Spinal cord (tissue), 10 donors: ENCODE measurements at places on chromosomes 13 and 19. TPM values are rescaled to one million over a fixed set of nuclear protein-coding genes. Genes with fewer than 3 reads are reported as not detected.

Gene EHD2
- 17.1 TPM for total RNA-seq

Gene PRODH2
- not detected for total RNA-seq

Gene APOC4
- total RNA-seq, result 0.22 TPM

Gene TINCR
- 1.1 TPM for total RNA-seq

Gene CGB1
- not detected for total RNA-seq

Gene NRTN
- 0.20 TPM for total RNA-seq

DNA sequence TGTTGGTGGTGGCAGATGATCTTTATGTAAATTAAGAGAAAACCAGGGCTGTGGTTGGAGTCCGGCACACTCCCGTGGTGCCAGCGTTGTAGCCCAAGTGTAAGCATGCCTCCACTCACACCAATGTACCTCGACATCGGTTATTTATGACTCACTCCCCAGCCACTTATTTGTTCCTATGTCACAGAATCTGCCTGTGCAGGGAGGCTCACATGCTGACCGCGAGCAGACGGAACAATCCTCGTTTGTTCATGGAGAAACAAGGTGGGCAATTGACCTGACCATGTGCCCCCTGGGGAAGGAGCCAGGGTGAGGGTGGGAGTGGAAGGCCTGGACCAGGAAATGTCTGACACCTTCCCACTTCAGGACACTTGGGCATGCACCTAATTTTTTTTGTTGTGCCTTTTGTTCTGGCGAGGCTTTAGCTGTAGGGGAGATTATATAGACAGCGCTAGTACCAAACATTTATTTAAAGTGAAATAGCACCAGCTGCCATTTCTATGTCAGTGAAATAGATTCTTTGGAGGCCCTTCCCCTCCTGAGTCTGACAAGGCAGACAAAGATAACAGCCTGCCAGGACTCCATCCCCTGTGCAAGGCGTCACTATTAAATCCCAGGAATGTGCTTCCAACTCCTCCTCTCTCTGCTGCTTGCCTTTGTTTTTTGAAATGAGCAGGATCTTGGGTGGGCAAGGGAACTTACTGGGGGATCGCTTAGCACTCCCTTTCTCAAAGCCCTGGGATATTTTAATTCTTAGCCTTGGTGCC lies 394.2 kb downstream of the FGF9 start:
- peak; percentile 28 for DNase-seq
- H3K4me1 ChIP-seq, result peaks cover 7% of the 10 kb centered on the region
- H3K36me3 ChIP-seq, result no peaks in the 10 kb centered on the region
- H3K4me3 ChIP-seq, result no peak overlapping the region
- H3K27ac ChIP-seq, result no peak overlapping the region

- H3K4me3 ChIP-seq, result no peak overlapping the region
- no peaks in the 10 kb centered on the region for H3K36me3 ChIP-seq
- DNase-seq, result no peak
- H3K27ac ChIP-seq, result no peak overlapping the region
- no peaks in the 10 kb centered on the region for H3K27me3 ChIP-seq
Observed at GRCh38 chr13:42832341-42833096, 51.1 kb downstream of the FAM216B start.

DNA sequence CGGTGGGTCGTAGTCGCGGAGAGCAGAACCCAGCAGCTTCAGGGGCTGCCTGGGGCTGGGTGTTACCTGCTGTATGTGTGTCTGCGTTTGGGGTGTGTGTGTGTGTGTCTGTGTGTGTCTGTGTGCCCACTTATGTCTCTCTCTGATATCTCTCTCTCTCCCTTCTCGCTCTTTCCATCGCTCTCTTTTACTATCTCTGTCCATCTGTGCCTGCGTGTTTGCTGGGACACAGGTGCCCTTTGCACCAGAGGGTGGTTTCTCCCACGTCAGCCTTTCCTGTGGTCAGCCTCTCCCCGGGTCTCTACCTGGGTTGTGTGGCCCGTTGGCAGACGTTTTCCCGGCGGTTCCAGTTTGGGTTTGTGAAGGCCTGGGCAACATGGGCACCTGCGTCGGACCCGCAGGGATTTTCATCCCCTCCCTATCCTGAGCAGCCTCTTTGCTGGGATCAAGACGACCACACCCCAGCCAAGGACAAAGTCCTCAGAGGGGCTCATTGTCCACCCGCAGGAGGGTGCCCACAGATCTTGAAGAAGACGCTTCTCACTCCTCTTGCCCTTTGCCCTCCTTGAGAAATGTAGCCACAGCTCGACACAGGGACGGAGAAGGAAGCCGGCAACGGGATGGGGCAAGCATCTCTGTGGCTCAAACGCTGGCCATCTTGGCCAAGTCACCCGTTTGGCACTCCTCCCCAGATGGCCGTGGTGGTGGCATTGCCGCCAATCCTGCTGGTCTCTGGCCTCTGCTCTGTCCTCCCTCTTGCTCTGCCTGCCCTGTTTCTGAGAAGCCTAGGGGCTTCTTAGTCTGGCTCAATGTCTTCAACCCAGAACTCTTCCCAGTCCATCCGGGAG lies 43.3 kb downstream of the ZNF146 start:
- H3K27me3 ChIP-seq, result no peaks in the 10 kb centered on the region
- H3K27ac ChIP-seq, result no peak overlapping the region
- H3K36me3 ChIP-seq, result peaks cover 13% of the 10 kb centered on the region
- H3K4me3 ChIP-seq, result peak overlapping the region; percentile 37

DNA sequence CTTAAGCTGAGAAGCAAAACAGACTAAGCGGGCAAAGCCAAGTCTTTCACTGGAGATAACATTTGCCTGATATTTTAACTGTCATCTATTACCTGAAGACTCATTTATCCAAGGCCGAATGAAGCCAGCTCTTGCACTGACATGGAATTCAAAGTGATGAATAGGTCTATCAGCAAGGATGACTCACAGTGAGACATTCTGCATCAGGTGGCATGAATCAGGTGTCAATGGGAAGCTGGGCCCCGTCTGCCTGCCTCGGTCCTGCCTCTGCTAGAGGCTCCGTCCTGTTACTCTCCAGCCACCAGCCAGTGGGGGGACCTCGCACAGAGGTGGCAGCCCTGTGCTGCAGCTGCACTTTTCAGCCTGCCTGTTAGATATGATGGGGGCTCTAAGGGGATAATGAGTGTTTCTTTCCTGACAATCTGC lies 23.5 kb downstream of the STARD13 start:
- DNase-seq, result no peak
- H3K4me3 ChIP-seq, result no peak overlapping the region
- H3K27ac ChIP-seq, result peak overlapping the region; percentile 86
- H3K36me3 ChIP-seq, result no peaks in the 10 kb centered on the region

DNA sequence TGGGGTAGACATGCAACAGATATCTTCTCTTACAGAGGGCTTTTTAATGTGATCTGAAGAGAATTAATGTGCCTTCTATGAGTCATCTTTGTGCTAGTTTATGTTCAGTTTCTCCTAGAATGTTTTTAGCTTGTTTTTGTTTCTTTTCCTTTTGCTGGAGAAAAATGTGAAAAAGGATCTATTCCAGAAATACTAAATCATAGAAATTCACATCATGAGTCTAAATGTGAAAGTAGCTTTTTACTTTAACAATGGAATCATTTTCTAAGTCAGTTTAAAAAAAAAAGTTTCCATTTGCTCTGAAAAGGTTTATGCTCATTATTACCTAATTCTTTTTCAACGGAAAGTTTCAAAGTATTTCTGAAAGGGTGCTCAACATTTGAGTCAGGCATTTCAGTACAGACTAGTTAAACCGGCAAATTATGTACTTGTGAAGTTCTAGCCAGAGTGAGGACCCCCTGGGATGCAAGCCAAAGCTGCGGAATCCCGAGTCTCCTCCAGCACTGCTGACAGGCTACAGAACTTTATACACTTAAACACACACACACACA lies 72.9 kb downstream of the SPATA13 start:
- no peaks in the 10 kb centered on the region for H3K27me3 ChIP-seq
- no peaks in the 10 kb centered on the region for H3K4me1 ChIP-seq
- no peak overlapping the region for H3K4me3 ChIP-seq
- peak; percentile 29 for DNase-seq
- H3K36me3 ChIP-seq, result peaks cover 2% of the 10 kb centered on the region
- H3K27ac ChIP-seq, result no peak overlapping the region

DNA sequence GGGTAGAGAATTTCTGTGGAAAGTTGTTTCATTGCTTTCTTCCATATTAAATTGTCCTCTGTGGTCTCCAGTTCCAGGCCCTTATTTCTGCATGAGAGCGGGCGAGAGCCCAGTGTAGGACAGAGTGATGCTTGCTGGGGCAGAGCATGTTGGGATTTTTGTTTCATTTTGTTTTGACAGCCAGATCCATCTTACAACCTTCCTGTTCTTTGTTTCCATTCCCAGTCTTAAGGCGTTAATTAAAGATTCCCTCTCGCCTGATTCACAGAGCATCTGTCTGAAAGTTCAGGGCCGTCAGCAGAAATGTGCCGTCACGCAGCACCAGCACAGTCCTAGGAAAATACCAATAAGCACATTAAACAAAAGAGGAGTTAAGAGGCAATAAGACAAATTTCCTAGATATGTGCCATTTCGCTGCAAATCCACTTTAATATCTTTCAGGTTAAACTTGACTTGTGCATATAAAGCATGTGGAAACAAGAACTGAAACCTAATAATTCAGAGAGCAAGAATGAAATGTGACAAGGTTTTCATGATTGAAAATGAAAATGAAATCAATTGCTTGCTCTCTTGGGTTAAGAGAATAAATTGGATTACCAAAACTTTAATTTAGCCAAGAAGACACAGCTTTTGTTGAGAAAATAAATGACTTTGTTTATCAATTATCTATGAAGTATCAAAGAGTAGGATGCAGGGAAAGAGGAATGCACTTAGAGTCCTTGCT lies 210.7 kb upstream of the SLC10A2 start:
- no peaks in the 10 kb centered on the region for H3K27me3 ChIP-seq
- DNase-seq, result no peak
- H3K4me1 ChIP-seq, result no peaks in the 10 kb centered on the region
- no peak overlapping the region for H3K27ac ChIP-seq

GRCh38 chr13:102679449-102680132 lies 15.3 kb downstream of the METTL21C start:
- H3K27me3 ChIP-seq, result no peaks in the 10 kb centered on the region
- H3K4me1 ChIP-seq, result no peaks in the 10 kb centered on the region
- no peak overlapping the region for H3K4me3 ChIP-seq
- peaks cover 6% of the 10 kb centered on the region for H3K36me3 ChIP-seq
- no peak for DNase-seq

DNA sequence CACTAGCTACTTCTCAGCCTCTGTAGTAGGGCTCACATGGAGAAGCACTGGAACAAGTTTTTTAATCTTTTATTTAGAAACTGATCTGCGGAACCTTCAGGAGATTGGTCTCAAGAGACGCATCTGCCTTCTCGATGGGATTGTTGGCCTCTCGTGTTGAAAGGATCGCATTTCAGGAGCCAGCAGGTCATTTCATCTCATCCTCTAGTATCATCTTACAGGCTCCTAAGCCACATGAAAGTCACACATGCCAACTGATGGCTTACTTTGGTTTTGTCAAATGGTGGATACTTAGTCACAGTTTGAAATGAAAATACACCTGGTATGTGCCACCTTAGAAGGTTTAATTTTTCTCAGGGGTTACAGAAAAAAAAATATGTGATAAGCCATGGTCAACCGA lies 1703.6 kb downstream of the EFNB2 start:
- DNase-seq, result no peak
- no peaks in the 10 kb centered on the region for H3K4me1 ChIP-seq
- H3K27ac ChIP-seq, result no peak overlapping the region
- no peaks in the 10 kb centered on the region for H3K27me3 ChIP-seq
- H3K4me3 ChIP-seq, result no peak overlapping the region

DNA sequence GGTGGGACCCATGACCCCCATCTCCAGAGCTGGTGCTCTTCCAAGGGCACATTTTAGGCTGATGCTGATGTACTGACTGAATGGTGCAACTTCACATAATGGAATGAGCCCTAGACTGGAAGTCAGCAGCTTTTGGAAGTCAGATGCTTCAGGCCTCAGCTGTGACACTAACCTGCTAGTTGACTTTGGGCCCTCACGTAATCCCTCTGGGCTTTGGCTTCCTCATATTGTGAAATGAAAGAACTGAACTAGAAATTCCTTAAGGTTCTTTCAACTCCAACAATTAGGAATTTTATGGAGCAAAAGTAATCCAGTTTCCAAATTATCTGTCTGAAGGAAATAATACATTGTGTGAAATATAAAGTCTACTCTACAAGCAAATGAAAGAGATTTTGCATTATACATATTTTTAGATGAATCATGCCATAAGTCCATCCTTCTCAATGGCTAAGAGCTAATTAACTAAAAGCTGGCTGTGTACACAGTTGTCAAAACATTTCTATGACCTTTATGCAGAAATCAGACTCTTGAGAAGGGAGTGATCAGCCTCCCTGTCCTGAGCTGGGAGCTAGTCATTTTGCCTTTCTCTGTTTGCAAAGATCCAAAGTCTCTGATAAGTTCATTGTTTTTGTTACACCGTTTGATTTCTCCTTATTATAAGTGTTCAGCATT lies 204.2 kb downstream of the DCLK1 start:
- H3K4me3 ChIP-seq, result no peak overlapping the region
- peaks cover 10% of the 10 kb centered on the region for H3K36me3 ChIP-seq
- DNase-seq, result no peak
- no peaks in the 10 kb centered on the region for H3K27me3 ChIP-seq

DNA sequence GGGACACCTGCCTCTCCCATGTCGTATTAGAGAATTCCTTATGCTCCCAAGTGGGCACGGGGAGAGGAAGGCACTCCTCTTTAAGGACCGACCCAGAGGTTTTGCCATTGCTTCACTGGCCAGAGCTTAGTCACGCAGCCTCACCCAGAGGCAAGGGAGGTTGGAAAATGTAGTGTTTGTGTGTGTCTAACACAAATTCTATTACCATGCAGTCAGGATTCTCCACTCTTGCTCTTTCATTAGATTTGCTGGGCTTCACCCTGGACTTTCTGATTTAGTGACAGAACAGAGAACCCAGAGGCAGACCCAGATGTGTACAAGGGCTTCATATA lies 14.6 kb upstream of the NCCRP1 start:
- H3K4me3 ChIP-seq, result no peak overlapping the region
- no peaks in the 10 kb centered on the region for H3K4me1 ChIP-seq
- no peaks in the 10 kb centered on the region for H3K27me3 ChIP-seq

GRCh38 chr19:18344582-18344950 lies 4.2 kb downstream of the PGPEP1 start:
- peak; percentile 52 for DNase-seq
- no peak overlapping the region for H3K4me3 ChIP-seq

DNA sequence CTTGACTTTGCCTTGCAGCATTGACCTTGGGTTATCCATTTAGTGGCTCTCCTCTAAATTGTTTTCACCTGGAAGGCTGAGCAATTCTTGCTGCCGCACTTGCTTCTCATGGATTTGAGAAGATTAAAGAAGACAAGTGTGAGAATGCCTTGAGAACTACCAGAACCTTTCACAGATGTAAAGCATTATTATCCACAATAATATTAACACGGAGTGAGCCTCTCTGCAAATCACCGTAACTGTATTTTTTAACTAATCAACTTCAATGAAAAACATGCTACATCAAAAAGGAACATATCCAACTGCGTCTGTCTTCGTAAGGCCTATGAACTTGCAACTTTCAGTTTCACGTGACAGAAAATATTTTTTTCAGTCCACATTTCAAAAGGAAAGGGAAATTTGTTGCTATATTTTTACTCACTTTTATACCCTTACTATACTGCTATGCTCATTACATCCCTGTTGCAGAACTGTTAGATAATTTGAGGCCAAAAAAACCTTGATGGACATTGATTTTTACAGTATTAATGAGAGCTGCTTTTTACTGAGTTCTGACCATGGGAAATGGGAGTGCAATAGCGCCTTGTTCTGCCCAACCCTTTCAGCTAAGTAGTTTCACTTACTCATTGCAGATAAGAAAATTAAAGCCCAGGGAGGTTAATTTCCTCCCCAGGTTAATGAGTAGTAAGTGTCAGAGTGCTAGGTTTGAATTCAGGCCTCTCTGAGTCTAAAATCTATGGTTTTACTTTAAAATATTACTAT lies 93.8 kb upstream of the RAP2A start:
- no peak overlapping the region for H3K27ac ChIP-seq
- peaks cover 12% of the 10 kb centered on the region for H3K4me1 ChIP-seq
